BJ (cell line): ENCODE measurements at places on chromosomes 4 and X.

DNA sequence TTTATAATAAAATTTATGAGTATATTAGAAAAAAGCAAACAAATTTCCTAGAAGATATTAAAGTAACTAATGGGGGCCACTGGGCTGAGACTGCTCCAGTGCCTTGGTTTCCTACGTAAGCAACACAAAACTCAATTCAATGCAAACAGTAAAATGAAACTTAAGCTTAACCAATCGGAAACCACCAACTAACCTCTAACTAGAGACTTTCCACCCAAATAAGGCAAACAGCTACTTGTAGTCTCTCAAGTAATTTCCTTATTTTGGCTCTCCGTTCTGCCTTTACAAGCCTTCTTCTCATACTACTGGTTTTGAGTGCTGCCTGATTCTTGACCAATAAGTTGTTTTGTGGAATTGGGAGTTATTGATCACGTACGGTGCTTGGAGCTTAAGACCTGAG is 167.3 kb upstream of the VEGFC start:
- DNase-seq, result no peak

- DNase-seq, result no peak
Observed at GRCh38 chrX:22516893-22517292, 244.2 kb downstream of the CBLL2 start.

DNA sequence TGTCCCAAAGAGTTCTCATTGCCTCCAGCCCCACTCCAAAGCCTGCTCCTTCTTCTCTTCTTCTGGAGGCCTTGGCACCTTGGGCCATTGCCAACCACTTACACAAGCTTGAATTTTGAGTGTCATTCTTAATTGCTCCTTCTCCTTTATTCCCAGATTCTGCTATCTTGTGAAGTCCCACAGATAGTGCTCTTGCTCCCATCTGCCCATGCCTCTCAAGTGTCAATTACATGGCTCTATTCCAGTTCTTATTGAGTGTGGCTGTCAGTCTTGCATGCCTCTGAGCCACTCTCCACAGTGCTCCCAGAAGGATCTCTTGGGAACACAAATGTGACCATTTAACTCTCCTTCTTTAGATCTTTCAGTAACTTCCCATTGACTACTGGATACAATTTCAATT is 117.3 kb upstream of the SFRP2 start:
- DNase-seq, result no peak

DNA sequence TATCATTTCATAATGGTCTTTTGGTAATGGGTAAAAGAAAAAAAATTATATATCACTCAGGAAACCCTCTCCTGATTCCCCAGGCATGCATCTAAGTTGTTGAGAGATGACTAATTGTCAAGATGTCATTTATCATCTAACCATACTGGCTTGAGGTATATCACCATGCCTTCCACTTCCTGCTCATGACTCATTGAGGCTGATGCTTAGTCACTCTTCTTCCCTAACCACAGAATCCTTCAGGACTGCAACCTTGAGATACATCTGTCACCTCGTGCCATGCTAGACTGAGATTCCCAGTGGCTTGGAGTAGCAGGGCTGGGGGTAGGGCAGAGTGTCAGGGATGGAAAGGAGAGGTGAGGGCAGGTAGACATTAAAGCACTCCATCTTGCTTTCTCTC is 782.5 kb upstream of the INTU start:
- peak; percentile 85 for DNase-seq

GRCh38 chr4:165158762-165159161 is 46.1 kb upstream of the TMEM192 start:
- DNase-seq, result no peak

GRCh38 chr4:36417146-36417545 is 135.7 kb downstream of the DTHD1 start:
- no peak for DNase-seq

DNA sequence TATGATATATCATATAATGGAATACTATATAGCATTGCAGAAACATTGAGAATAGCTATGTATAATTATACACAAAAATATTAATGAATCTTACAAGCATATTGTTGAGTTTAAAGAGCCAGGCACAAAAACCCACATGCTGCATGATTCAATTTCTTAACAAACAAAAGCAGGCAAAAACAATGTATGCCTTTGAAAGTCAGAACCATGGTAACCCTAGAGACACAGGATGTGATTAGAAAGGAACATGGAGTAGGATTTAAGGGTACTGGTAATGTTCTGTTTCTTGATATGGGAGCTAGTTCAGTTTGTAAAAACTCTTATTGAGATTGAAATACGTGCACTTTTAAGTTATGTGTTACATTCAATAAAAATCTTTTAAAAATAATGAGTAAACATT is 21.5 kb downstream of the CXCL8 start:
- DNase-seq, result no peak

DNA sequence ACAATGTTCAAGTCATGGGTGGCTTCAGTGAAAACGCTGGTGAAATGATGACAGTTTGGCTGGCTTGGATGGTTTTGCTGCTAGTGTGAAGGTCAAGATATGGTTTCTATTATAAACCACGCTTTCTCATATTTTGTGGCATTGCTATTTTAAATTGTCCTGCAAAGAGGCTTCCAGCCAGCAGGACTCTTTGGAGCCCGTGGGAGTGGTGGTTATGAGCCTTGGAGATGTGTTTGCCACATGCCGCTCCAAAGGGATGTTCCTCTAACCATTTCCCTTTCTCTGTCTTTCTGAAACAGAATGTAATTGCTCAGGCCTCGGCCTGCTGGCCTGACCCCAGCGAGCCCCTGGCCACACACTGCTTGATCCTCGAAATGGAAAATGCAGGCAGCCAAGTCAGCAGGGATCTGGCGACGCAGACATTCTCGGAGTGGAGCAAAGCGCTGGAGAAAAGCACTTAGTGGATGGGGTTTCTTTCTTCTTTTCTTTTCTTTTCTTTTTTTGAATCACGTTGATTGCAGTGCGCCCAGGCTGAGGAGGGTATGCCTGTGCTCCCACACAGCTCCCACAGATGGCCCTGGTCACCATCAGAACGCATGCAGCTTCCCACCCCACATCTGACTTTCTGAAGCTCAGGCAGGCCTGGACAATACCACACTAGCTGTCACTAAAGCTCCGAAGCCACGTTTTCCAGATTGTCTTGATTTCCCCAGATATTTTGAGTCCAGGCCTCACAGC is 114.0 kb downstream of the ENPP6 start:
- no peak for DNase-seq

GRCh38 chr4:167176723-167177367 is 57.4 kb downstream of the SPOCK3 start:
- no peak for DNase-seq

DNA sequence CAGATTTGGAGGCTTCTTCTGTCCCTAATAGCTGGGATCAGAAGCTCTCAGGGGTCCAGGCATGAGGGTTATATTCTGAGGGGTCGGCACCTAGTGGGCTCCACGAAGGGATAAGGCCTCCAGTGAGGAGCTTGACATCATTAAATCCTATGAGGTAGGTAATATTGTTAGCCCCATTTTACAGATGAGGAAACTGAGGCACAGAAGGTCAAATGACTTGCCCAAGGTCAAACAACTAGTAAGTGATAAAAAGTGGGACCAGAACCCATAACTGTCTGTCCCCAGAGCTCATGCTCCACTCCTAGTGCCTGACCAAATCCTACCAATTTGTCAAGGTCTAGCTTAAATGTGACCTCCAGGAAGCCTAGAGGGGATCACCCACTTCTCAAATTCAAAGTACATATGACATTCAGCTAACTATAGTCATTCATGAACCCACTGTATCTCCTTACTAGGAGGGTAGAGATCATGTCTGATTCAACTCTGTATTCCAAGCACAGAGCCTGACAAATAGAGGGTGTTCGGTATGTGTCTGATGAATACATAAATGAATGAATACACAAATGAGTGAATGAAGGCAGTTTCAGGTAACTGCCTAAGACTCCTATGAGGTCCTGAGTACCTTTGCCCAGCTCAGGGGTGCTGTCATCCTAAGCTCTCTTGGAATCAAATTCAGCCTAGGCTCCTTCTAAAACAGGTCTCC is 43.3 kb downstream of the SMC1A start:
- DNase-seq, result no peak

DNA sequence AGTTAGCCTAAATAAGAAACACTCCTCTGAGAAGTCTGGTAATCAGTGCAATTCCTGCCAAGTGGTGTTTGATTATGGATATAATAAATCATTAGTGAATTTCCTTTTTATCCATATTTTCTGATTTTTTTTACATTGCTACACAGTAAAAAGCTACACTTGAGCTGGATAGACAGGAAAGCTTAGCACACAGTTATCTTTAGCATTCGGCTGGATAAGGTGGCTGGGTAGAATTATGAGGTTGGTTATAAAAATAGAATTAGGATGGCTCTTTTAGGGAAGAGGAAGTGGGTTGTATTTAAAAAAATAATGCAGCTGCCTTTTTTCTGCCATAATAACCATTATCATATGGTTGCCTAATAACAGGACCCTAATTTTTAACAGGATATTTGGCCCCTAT is 460.6 kb downstream of the NAF1 start:
- no peak for DNase-seq

- DNase-seq, result no peak
Observed at GRCh38 chrX:46716796-46717195, 42.1 kb downstream of the SLC9A7 start.

- DNase-seq, result no peak
Observed at GRCh38 chr4:185811509-185812364, at the start of gene SORBS2. TSS of gene SORBS2 (minus strand) at chr4:185812194. CDS start at chr4:185690571, 121,623 bp downstream.

- no peak for DNase-seq
Observed at GRCh38 chr4:2445571-2445970, 23.3 kb upstream of the RNF4 start.
